Left lung (tissue), 14 donors: ENCODE measurements at places on chromosomes 13 and 19. TPM values are rescaled to one million over a fixed set of nuclear protein-coding genes. Genes with fewer than 3 reads are reported as not detected.
A peak's percentile ranks its signal among the peaks of the same experiment; 100 is the strongest.

F2RL3 gene
- 14.8 TPM for total RNA-seq

NDUFS7 gene
- total RNA-seq, result 84.4 TPM

PLPPR3 gene
- 1.6 TPM for total RNA-seq

HIF3A gene
- total RNA-seq, result 30.1 TPM

CLC gene
- not detected for total RNA-seq

FLT1 gene
- total RNA-seq, result 30.3 TPM

SERP2 gene
- 4.5 TPM for total RNA-seq

SLC17A7 gene
- total RNA-seq, result 0.29 TPM

RUBCNL gene
- 1.9 TPM for total RNA-seq

SIGLEC10 gene
- total RNA-seq, result 119 TPM

ZNF541 gene
- total RNA-seq, result 0.37 TPM

GRCh38 chr19:495402-496111, 729 bp upstream of the MADCAM1 start:
- H3K36me3 ChIP-seq, result no peaks in the 10 kb centered on the region
- peaks cover 61% of the 10 kb centered on the region for H3K27me3 ChIP-seq
- no peak for DNase-seq
- H3K27ac ChIP-seq, result no peak overlapping the region
- H3K4me3 ChIP-seq, result no peak overlapping the region

DNA sequence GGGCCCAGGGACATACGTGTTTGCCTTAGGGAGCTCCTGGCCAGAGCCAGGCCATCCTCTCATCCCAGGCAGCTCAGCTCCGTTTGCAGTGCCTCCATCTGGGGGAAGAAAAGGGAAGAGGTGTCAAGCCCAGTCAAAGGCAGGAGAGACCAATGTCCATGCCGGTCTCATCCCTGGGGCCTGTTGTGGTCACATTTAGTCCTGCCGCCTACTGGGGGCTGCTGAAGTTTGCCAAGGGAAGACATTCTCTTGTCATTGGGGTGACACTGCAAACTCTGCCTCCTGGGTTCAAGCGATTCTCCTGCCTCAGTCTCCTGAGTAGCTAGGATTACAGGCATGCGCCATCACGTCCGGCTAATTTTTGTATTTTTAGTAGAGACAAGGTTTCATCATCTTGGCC, 195.2 kb downstream of the UQCRFS1 start:
- DNase-seq, result no peak
- no peaks in the 10 kb centered on the region for H3K36me3 ChIP-seq
- no peaks in the 10 kb centered on the region for H3K4me1 ChIP-seq
- no peak overlapping the region for H3K4me3 ChIP-seq
- no peak overlapping the region for H3K27ac ChIP-seq

- peaks cover 14% of the 10 kb centered on the region for H3K4me1 ChIP-seq
- no peak overlapping the region for H3K4me3 ChIP-seq
- no peaks in the 10 kb centered on the region for H3K27me3 ChIP-seq
- H3K36me3 ChIP-seq, result no peaks in the 10 kb centered on the region
- no peak overlapping the region for H3K27ac ChIP-seq
- no peak for DNase-seq
Measured at GRCh38 chr19:42345191-42345812, 19.9 kb downstream of the MEGF8 start.

DNA sequence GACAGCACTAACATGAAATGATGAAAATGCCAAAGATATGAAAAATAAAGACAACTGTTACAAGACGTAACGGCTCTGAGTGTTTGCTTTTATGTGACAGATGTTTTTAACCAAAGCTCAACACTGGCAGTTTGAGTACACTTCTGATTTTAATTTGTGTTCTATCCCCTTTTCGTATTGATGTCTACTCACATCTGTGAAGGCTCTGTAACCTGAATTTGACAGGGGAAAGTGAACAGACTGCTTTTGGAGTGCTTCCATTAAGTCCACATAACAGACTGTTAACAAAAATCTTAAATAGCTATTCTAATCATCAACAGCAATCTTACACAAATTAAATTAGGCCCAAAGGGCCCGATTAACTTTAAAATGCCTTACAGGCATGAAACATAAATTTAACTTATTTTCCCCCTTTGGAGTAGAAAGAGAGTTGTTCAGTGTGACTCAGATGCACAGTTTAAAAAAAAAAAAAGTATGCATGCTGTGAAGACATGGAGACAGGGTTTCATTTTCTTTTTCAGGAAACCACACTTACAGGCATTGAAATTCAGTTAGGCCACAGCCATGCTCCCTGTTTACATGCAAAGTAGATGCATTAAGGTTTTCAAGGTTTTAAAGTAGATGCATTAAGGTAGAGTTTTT, 16.3 kb upstream of the RNASEH2B start:
- DNase-seq, result no peak
- no peak overlapping the region for H3K4me3 ChIP-seq
- H3K27ac ChIP-seq, result peak overlapping the region; percentile 66
- no peaks in the 10 kb centered on the region for H3K36me3 ChIP-seq
- no peaks in the 10 kb centered on the region for H3K27me3 ChIP-seq

GRCh38 chr13:49635599-49636433, 7.5 kb downstream of the ARL11 start:
- no peaks in the 10 kb centered on the region for H3K27me3 ChIP-seq
- H3K36me3 ChIP-seq, result no peaks in the 10 kb centered on the region
- peaks cover 78% of the 10 kb centered on the region for H3K4me1 ChIP-seq

DNA sequence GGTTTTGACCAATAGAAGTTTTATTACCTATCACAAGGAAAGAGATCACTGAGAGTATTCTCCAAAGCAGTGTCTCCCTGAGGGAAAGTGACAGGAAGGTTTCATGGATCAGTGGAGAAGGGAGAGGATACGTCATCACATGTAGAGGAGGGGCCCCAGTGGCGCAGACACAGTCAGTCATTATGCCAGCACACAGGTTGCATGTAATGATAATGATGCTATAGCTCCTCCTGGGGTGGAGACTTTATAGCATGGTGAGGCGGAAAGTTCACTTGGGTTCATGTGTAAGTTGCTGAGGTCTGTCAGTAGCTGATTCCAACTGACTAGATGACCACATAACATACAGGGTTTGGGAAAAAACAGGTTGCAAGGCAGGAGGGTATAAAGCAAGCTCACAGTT, 88.8 kb downstream of the FNDC3A start:
- H3K27ac ChIP-seq, result no peak overlapping the region
- no peaks in the 10 kb centered on the region for H3K4me1 ChIP-seq
- H3K36me3 ChIP-seq, result no peaks in the 10 kb centered on the region

DNA sequence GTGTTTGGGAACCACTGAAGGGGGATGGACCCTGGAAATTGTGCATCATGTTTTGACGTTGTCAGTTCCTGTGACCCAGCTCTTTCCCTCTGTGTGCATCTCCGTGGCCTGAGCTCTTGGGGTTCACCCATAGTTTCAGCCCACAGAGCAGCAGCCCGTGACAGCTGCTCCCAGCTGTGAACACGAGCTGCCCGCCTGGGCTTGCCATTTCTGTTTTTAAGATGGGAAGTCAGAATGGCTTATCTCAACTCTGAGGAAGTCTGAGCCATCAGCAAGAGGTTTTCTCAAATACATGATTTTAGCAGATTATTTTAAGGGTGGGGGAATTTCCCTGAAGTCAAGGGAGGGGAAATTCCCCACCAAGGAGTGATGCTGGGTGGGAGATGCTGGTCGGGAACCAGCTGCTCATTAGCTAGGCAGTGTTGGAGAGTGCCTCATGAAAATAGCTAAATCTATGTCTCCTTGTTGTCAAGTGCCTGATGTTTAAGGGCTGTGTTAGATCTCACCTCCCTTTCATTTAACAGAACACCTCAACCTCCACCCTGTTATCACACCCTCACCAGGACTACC, 34.8 kb upstream of the C1QTNF9 start:
- H3K4me3 ChIP-seq, result no peak overlapping the region
- peaks cover 24% of the 10 kb centered on the region for H3K4me1 ChIP-seq
- no peaks in the 10 kb centered on the region for H3K36me3 ChIP-seq
- no peaks in the 10 kb centered on the region for H3K27me3 ChIP-seq

- H3K4me3 ChIP-seq, result no peak within 1 kb of the TSS
- no peak within 1 kb of the TSS for H3K27ac ChIP-seq
- peaks cover 64% of the 10 kb centered on the region for H3K27me3 ChIP-seq
- no peaks in the 10 kb centered on the region for H3K36me3 ChIP-seq
- no peaks in the 10 kb centered on the region for H3K4me1 ChIP-seq
Measured at GRCh38 chr19:30371960-30372824, at the start of gene ZNF536. Gene ZNF536, plus strand, starts transcription at chr19:30372384. Its CDS starts 71,179 bp downstream, at chr19:30443563.

DNA sequence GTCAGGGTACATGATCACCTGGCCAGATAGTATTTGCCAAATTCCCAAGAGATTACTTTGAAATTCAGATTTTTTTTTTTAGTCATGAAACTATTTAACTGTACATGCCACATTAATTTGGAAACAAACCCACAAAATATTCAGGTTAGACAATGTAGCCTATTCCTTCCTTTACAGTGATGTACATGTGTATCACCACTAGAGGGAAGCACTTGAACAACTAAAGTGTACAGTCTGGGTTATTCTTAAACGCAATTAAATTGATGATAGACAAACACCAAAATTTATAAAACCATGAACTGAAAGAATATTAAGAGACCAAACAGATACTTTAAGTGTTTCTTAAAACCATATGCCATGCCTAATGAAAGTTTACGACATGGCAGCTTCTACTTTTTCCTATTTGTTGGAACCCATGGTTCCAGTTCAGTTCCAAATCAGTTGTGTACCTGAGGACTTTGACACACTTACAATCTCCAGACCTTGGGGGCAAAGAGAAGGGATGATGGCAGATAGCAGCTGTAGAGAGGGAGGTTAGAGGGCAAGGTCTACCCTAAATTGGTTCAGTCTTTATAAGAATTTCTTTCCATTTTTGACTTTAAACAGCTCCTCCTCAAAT, 52.8 kb downstream of the TNFSF13B start:
- H3K36me3 ChIP-seq, result no peaks in the 10 kb centered on the region
- H3K4me3 ChIP-seq, result no peak overlapping the region
- peaks cover 2% of the 10 kb centered on the region for H3K27me3 ChIP-seq
- DNase-seq, result no peak
- no peaks in the 10 kb centered on the region for H3K4me1 ChIP-seq

GRCh38 chr13:111242585-111242984, 77.9 kb upstream of the TEX29 start:
- DNase-seq, result no peak
- H3K27ac ChIP-seq, result no peak overlapping the region
- no peaks in the 10 kb centered on the region for H3K4me1 ChIP-seq
- H3K36me3 ChIP-seq, result peaks cover 72% of the 10 kb centered on the region

DNA sequence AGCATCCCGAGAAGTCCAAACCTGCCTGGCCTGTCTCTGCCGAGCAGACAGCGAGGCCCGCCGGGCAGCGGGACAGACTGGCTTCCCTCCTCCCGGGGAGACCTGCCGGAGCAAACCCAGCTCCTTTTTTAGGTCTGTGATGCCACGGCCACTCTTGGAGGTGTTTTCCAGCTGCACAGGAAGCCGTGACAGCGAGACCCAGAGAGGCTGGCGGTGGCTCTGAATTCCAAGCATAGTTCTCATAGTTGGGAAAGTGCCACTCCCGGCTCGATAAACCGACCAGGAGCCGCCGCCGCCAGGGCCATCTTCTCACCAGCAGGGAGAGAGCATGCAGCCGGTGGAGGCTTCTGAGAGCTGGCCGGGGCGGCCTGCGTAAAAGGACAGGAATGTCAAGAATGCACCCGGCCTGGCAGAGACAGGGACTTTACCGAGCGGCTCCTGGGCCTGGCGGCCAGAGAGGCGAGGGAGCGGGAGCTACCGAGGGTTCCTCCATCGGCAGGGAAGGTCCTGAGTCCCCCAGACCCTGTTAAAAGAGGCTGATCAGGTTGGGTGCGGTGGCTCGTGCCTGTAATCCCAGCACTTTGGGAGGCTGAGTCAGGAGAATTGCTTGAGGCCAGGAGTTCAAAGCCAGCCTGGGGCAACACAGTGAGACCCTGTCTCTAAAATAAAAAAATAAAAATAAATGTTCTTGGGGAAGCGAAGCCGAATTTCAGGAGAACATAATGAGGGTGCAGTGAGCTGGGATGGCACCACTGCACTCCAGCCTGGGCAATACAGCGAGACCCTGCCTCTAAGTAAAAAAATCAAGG, 64.9 kb downstream of the GADD45B start:
- peaks cover 61% of the 10 kb centered on the region for H3K4me1 ChIP-seq
- DNase-seq, result peak; percentile 86
- H3K27ac ChIP-seq, result peak overlapping the region; percentile 87
- no peak overlapping the region for H3K4me3 ChIP-seq

GRCh38 chr13:53732664-53733063, 704.1 kb downstream of the OLFM4 start:
- no peaks in the 10 kb centered on the region for H3K27me3 ChIP-seq
- no peaks in the 10 kb centered on the region for H3K4me1 ChIP-seq
- no peaks in the 10 kb centered on the region for H3K36me3 ChIP-seq
- no peak for DNase-seq

DNA sequence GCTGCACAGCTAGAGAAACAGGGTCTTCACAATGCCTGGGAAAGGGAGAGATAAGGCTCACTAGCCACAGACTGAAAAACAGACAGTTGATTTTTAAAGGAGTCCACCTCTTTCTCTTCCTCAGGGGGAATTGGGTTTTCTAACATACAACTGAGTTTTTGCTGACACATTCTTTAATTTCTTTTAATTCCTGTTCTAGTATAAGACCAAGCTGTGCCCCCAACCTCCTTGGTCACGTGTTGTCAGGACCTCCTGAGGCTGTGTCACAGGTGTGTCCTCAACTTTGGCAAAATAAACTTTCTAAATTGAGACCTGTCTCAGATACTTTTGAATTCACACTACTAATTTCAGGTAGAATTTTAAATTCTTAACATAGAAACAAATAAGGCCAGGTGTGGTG, 12.1 kb upstream of the ZNF492 start:
- H3K27me3 ChIP-seq, result peaks cover 68% of the 10 kb centered on the region
- H3K27ac ChIP-seq, result no peak overlapping the region
- H3K4me1 ChIP-seq, result no peaks in the 10 kb centered on the region
- no peak overlapping the region for H3K4me3 ChIP-seq

GRCh38 chr13:61824168-61824567, 408.5 kb upstream of the PCDH20 start:
- no peaks in the 10 kb centered on the region for H3K36me3 ChIP-seq
- H3K4me3 ChIP-seq, result no peak overlapping the region
- no peak overlapping the region for H3K27ac ChIP-seq
- DNase-seq, result no peak
- H3K27me3 ChIP-seq, result no peaks in the 10 kb centered on the region

GRCh38 chr19:3162418-3163229, 15.9 kb upstream of the S1PR4 start:
- no peaks in the 10 kb centered on the region for H3K4me1 ChIP-seq
- H3K27me3 ChIP-seq, result no peaks in the 10 kb centered on the region

- H3K27ac ChIP-seq, result no peak overlapping the region
- H3K4me1 ChIP-seq, result no peaks in the 10 kb centered on the region
- no peaks in the 10 kb centered on the region for H3K27me3 ChIP-seq
Measured at GRCh38 chr13:39484506-39485313, 118.3 kb downstream of the LHFPL6 start.

- H3K27ac ChIP-seq, result no peak overlapping the region
- no peaks in the 10 kb centered on the region for H3K27me3 ChIP-seq
- no peaks in the 10 kb centered on the region for H3K4me1 ChIP-seq
- DNase-seq, result no peak
Measured at GRCh38 chr13:105602956-105603670, 932.3 kb downstream of the EFNB2 start.

GRCh38 chr13:81907787-81908372, 1567.0 kb upstream of the SPRY2 start:
- no peaks in the 10 kb centered on the region for H3K27me3 ChIP-seq
- H3K36me3 ChIP-seq, result no peaks in the 10 kb centered on the region
- no peak for DNase-seq
- H3K4me3 ChIP-seq, result no peak overlapping the region
- no peak overlapping the region for H3K27ac ChIP-seq
